Smooth muscle cell of trachea (primary cell): ENCODE measurements at places on chromosomes 3 and 15. TPM values are rescaled to one million over a fixed set of nuclear protein-coding genes. Genes with fewer than 3 reads are reported as not detected.

The CSPG5 gene
- total RNA-seq: under 0.01 and 0.44 TPM in 2 replicates

The ERICH6 gene
- total RNA-seq: 0.15 and 0.17 TPM in 2 replicates

The FOXL2NB gene
- not detected in 2 replicates for total RNA-seq

The SNX1 gene
- 49.8 and 66.6 TPM in 2 replicates for total RNA-seq

The SRP14 gene
- 208 and 209 TPM in 2 replicates for total RNA-seq

The NR1I2 gene
- not detected in 2 replicates for total RNA-seq

The ALAS1 gene
- 45.7 and 68.5 TPM in 2 replicates for total RNA-seq

The ANKUB1 gene
- total RNA-seq: not detected in 2 replicates

The GPR160 gene
- total RNA-seq: 0.29 and 0.33 TPM in 2 replicates

The CORO2B gene
- total RNA-seq: 31.3 and 42.5 TPM in 2 replicates

The FGF7 gene
- 203 and 278 TPM in 2 replicates for total RNA-seq

The PLSCR2 gene
- not detected in 2 replicates for total RNA-seq

The PPP2R3A gene
- 16.7 and 20.5 TPM in 2 replicates for total RNA-seq
